ENCODE measurements at places on chromosomes 1 and 21.

- no peak for DNase-seq
Observed at GRCh38 chr21:16913010-16913409, 599.8 kb upstream of the CXADR start.

DNA sequence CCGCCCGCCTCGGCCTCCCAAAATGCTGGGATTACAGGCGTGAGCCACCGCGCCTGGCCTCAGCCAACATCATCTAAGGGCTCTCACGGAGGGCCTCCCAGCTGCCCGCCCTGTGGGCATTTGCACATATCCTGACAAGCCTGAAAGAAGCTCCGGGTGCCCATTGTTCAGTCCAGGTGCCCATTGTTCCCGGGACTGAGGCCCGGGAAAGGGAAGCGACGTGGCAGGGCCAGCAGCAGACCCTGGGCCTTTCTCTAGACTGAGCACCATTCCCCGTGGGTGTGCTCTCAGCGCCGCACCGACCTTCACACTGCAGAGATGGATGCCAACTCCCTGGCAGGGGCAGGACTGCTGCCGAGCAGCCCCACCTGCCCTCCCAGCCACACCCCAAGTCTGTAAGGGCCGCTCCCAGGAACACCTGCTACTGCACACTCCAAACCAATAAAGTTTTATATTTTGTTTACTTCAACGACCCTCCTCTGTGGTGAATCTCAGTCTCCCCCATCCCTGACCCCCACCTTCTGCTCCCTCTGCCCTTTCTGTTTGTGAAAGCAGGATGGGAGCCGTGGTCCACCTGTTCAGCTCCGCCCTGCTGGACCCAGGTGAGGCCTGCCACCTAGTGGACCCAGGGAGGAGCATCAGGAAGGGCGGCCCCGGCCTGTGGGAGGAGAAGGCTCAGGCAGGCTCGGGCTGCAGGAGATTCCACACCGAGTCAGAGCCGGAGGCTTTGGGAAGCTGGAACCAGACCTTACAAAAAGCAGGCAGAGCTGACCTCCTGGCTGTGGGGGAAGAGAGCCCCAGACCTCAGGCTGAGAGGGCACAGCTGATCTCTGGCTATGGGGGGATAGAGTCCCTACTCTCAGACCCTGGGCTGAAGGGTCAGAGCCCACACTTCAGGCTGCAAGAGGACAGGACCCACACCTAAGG is 1.1 kb upstream of the TMEM82 start:
- peak; percentile 7 for DNase-seq

GRCh38 chr1:245211035-245211749 is 56.4 kb downstream of the KIF26B start:
- DNase-seq: no peak

DNA sequence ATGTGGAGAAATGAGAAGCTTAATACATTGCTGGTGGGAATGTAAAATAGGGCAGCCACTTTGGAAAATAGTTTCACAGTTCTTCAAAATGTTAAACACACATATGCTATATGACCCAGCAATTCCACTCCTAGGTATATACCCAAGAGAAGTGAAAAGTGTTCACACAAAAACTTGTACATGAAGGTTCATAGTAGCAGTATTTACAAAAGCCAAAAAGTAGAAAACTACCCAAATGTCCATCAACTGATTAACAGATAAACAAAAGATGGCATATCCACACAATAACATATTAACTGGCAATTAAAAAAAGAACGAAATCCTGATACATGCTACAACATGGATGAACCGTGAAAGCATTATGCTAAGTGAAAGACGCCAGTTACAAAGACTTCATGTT is 33.7 kb downstream of the ARHGEF11 start:
- no peak for DNase-seq

GRCh38 chr1:160606611-160607010 is 27.3 kb upstream of the CD84 start:
- no peak for DNase-seq

- no peak for DNase-seq
Observed at GRCh38 chr1:109805486-109806165, 41.9 kb upstream of the EPS8L3 start.

GRCh38 chr1:190429141-190429540 is 48.5 kb downstream of the BRINP3 start:
- no peak for DNase-seq

DNA sequence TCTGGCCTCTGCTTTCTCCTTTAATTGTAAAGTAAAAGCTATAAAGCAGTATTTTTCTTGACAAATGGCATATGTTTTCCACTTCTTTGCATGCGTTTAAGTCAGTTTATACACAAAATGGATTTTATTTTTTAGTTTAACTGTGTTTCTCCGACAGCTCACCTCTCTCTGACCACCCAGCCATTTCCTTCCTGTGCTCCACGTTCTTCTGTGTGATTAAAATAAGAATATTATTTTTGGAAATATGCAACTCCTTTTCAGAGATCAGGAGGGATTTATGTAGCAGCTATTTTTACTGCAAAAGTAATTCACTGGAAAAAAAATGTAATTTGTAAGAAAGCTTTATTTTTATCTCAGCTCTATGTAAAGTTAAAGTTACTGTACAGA is 18.0 kb downstream of the ETS2 start:
- DNase-seq: no peak

DNA sequence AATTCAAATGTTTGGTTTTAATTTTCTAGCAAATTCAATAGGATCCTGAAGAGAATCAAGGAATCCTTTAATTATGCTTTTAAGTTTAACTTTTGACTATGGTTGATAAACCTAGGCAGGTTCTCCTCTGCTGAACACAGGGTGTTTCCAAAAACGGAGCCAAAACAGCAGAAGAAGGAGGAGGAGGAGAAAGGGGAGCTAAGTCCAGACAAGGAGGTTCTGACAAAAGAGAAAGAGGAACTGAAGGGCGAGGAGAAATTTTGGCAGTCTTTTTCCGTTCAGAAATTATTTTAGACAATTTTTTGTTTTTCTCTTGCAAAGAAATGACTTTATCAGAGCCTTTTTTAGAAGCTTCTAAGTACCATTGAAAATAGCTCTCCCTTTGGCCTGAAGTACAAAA is 33.2 kb upstream of the FNBP1L start:
- DNase-seq: no peak

DNA sequence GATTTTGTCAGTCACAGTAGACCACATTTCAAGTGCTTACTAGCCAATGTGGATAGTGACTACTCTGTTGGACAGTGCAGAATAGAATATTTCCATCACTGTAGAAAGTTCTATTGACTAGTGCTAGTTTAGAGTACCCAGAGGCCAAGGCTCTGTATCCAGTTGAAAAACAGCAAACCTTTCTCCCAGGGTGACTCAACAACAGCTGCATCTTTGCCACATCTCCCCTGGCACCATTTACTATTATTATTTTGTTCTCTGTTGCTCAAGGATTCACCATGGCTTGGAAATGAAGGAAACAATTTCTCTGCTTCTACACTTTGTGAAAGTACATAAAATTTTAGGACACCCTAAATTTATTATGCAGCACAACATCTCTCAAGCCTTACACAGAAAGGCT is 85.3 kb upstream of the WDR26 start:
- no peak for DNase-seq

DNA sequence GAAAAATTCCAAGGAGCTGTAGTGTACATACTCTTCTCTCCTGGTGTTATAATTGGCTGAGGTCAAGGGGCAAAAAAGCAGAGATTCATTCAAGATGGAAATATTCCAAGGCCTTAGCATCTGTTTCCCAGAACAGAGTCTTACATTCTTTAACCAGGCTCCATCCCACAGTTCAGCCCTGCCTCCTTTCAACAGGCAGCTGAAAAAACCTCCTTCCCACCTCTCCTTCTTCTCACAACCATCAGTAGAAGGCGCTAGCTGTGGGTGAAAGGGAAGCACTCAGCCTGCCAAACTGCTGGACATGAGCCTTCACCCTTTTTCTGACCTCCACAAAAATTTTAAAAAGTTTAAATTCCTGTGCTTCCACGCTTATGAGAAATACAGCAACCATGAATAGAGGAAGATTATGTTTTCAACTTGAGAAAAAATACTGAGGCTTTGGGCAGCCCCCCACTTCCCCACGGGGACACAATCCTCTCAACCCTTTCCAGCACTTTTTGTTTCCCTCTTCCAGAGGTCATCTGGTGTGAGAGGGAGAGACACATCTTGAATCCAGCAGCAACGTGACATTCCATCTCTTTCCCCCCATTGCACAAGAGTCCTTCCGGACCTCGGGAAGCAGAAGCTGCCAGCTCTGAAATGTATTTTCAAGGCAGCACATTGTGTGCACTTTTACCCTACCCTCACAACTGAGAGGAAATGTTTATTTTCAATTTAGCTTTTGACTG is 43.2 kb upstream of the FMO2 start:
- DNase-seq: no peak

All from NCI-H1436 treated with DMSO at 0.1 percent for 48 hours (cell line).